ENCODE measurements at places on chromosomes 3 and 15.

DNA sequence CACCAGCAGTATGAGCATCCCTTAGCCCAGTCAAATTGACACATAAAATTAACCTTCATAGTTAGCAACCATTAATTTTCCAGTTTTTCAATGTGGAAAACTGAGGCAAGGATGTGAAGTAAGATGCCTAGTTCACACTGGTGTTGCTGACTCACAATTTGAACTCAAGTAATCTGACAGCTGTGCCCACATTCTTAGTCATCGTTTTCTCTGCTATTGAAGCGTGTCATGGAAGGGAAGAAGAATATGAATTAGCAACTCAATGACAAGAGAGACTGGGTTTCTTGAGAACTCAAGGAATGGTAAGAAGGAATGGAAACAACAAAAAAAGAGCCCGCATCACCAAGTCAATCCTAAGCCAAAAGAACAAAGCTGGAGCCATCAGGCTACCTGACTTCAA, 261.4 kb downstream of the EPHA3 start:
- DNase-seq = no peak

DNA sequence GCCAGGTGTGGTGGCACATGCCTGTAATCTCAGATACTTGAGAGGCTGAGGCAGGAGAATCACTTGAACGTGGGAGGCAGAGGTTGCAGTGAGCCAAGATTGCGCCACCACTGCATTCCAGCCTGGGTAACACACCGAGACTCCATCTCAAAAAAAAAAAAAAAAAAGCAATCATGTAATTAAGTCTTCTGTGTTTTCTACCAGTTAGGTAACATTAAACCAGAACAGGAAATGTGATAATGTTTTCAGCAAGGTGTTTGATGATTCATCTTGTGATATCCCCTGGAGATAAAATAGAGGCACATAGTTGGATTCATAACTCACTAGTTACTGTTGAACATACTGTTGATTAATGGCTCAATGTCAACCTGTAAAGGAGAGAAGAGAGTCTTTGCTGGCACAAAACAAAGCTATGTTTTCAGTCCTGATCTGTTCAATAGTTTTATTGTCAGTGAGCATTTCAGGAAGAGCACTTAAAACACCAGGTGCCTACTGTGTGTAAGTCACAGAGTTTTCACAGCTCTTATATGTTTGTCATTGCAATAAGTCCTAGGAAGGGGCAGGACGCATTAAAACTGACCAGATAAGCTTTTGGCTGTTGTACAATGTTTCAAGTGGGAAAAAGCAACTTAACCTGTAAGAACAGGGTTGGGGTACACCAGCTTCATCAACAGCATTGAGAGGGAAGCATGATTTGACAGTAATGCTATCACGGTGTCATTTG, 19.5 kb downstream of the DNAJB11 start:
- DNase-seq = no peak

DNA sequence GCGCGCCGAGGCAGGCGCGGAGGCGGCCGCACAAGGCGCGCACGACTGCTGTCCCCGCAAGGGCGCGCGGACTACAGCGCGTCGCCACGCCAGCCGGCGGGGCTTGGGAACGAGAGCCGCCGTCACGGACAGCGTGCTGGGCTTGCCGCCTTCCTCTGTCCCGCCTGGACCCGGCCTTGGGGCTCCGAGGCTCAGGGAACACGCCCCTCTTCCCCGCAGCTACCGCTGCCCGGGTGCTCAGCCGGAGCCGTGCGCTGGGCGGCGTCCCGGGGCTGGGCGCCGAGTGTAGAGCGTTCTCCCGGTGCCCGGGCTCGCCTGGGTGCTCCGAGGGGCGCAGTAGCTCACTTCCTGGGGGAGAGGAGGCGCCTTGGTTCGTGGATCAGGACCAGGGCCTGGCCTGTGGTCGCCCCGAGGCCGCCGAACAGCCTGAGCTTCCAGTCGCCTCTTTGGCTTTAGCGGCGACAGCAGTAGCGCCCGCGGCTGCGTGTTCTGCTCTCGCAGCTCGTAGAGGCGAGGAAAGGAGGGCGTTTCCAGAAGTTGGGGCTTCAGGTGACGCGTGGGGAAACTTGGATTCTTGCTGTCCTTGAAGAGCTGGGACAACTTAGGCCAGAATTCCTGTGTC, 226.7 kb upstream of the C2CD4B start:
- DNase-seq = peak; percentile 56

DNA sequence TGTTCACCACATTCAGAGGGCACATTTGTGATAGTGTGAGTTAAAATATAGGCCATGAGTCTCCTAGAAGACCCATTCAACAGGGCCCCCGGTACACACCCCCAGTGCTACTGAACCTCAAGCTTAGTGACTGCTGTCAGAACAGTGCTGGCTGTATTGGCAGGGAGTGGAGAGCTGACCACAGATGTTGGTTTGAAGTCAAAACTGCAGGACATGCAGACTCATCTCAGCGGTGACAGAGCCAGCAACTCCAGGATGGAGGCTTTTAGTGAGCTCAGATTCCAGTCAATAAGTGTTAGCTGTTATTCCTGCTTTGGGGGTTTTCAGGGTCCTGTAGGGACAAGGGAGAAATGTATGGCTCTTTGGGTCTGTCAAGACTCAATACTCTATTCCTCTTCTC, 29.1 kb downstream of the PRR20G start:
- no peak for DNase-seq

- no peak for DNase-seq
These were observed 27.3 kb upstream of the PLA2G4D start for GRCh38 chr15:42121682-42122081.

- DNase-seq = no peak
These were observed 22.3 kb upstream of the CFAP161 start for GRCh38 chr15:81111510-81112470.

- DNase-seq = no peak
These were observed 18.9 kb downstream of the EBLN2 start for GRCh38 chr3:73080216-73080966.

DNA sequence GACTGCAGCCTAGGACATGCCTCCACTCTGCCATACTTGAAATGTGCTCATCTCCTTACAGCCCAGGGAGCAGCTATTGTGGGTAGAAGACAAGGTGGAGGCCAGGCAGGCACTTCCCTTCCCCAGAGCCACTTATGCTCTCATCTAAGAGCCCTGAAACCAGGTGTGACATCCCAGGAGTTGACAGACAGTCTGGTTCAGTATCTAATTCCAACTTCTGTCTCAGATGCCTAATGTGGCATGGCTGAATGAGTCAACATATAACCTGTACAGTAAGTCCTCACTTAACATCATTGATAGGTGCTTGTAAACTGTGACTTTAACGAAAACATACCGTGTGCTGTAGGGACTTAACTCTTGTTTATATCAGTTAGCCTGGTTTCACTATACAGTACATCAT, 1.2 kb upstream of the CAPN3 start:
- DNase-seq = no peak

DNA sequence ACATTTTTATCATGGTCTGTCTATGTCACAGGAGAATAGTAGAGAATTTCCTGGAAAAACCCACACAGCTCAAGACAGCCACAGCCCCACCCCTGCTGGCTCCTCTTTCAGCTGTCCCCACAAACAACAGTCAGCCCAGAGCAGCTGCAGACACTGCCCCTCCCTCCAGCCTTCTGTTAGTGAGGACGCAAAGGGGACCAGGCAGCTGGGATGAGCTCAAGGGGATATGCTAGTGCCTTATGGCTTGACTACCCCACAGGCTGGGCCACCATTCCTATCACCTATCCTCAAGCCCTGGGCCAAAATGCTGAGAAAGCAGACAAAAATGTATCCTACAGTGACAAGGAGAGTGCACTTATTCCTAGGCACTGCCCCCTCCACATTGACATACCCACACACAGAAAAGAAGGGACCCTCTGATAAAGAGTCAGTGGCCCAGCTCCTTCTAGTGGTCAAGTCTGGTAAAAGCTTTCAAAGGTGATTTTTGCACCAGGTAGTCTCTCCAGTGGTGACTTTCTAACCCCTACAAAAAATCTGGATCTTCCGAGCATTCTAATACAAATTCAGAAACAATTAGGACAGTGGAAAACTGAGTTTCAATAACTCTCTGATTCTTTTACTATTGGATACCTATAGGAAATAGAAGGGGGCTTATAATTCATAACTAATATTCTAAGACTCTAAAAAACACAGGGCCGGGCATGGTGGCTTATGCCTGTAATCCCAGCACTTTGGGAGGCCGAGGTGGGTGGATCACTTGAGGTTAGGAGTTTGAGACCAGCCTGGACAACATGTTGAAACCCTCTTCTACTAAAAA, 3.0 kb upstream of the MAP1A start:
- peak; percentile 76 for DNase-seq

- no peak for DNase-seq
These were observed 49.1 kb downstream of the CCNL1 start for GRCh38 chr3:157110761-157111278.

DNA sequence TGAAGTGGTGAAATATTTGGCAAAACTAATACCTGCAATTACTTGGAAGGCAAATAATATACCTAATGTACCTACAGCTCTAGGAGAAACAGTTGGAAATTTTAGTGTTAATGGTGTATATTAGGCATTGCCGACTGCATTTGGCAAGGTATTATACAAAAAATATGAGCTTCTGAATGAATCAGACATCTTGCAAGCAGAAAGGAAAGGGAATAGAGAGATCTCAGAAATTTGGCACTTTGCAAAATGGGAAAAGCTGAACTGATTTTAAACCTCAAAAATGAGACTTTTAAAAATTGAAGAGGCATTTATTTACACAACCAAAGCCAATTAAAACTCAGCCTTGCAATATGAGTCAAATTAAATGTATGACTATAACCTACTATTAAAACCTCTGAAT, 40.2 kb upstream of the C15orf61 start:
- DNase-seq = no peak

- DNase-seq = no peak
These were observed 154.4 kb downstream of the PEX5L start for GRCh38 chr3:179882292-179882691.

DNA sequence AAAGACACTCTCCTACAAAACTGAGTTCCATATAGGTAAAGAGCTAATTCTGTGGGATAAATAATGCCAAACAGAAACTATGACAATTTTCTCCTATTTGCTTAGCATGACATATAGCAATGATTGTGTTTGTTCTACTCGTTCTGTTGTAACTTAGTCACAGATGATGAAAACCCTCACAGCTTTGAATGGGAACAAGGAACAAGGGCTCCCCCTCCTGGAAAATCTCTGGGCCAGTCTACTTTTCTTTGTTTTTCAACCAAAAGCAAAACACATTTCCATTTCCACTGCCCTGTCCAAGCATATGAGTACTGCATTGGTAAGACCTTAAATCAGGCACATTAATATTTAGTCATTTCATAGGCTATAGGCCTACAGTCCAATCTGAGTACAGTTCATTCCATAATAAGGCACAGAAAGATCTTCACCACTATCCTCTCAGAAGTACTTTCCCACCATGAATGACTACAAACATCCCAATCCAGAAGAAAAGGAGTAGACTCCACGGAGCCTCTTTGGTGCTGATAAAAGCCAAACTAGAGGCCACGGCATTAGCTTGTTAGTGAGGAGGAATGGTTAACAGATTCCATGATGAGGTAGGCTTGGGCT, 67.1 kb downstream of the ATP8B4 start:
- DNase-seq = peak; percentile 66

DNA sequence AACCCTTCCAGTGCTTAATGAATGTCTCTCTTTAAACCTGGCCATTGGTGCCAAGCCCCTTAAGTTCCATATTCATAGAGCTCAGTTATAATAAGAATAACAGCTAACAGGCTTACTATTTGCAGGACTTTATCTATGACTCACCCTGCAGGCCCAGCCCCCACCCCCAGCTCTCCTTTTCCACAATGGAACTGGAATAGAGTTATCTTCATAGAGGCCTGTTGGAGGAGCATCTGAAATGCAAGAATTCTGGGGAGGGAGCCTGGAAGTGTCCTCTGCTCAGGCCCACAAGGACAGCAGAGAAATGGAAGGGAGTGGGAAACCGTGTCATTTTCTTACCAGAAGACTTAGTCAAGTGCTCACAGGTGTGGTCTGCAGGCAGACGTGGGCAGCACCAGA, 52.8 kb downstream of the SEMA5B start:
- peak; percentile 76 for DNase-seq

DNA sequence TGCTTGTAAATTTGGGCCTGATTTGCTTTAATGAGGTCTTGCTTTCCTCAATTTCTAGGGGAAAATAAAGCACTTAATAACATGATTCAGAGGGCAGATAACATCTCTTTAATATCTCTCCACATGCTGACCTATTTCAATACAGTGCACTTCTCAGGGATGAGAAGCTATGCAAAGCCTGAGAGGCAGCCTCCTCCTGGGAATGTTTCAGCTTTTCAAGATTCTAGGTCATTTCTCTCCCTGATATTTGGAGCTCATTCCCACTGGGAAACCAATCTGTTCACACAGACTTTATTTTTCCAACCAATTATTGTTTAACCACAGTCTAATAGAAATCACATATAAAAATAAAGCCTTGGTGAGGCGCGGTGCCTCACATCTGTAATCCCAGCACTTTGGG, 67.0 kb upstream of the LSAMP start:
- no peak for DNase-seq

- no peak for DNase-seq
These were observed 603.7 kb upstream of the ALCAM start for GRCh38 chr3:104763007-104763406.

DNA sequence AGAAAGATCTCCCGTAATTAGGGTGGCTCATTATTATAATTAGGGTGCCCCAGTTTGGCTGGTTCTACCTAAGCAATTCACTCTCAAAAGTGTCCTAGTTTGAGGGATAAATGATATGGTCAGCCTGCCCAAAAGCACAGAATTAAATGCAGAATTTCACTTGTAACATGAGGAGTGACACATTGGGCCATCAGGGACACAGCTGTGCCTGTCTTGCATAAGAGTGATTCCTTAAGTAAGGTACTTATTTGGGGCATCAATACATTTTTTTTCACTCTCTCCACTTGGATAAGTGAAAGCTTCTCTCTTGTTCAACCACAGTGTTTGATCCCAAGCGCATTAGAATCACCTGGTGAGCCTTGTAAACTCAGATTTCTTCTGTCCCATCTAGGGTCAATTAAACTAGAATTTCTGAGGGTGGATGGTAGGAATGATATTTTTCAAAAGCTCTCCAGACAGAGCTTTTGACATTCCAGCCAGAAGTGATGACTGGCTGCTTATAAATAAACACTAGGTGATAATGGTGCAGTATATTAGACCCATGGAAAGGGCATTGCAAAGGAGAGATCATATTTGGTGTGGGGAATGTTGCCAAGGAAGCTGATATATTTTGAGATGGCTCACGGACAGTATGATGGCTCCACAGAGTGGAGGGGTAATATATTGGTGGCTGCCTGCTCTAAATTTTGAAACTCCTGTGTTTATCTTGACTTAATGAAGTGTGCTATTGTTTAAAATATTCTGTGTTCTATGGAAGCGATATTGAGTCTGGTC, 458.1 kb upstream of the RASGRP1 start:
- no peak for DNase-seq
